Effector CD4-positive, alpha-beta T cell (primary cell): ENCODE measurements at places on chromosomes 16 and 17.

DNA sequence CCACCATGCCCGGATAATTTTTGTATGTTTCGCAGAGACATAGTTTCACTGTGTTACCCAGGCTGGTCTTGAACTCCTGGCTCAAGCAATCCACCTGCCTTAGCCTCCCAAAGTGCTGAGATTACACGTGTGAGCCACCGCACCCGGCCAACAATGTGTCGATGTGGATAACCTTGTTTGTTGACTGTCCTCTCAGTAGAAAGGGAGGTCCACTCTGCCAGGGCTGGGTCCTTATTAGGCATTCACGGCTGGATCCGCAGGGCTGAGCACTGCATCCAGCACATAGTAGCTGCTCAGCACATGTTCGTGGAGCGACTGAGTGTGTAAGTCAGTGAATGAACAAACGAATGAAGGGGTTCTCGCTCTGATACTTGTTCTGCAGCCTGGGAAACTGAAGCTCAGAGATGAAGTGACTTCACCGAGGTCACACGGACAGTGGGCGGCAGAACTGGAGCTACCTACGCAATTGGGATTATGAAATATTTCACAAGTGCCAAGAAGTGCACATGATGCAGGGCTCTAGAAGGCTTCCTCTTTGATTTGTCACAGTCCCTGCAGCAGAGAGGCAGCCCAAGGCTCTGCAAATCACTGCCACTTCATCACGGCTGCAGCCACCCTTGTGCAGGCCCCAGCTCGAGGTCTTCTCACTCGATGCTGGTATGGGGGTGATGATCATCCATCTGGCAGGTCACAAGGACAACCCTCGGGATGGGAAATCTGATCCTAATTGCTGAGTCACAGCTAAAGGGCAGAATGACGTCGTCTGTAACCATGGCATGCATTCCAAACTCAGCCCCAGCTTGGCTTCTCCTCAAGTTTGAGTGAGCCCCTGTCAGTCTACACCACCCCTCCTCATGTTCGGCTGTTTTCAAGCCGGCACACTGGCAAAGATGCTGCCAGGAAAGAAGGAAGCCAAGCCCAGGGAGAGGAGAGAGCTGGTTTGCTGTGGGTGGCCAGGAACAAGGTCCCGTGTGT, 28.0 kb upstream of the SNN start:
- DNase-seq: no peak

DNA sequence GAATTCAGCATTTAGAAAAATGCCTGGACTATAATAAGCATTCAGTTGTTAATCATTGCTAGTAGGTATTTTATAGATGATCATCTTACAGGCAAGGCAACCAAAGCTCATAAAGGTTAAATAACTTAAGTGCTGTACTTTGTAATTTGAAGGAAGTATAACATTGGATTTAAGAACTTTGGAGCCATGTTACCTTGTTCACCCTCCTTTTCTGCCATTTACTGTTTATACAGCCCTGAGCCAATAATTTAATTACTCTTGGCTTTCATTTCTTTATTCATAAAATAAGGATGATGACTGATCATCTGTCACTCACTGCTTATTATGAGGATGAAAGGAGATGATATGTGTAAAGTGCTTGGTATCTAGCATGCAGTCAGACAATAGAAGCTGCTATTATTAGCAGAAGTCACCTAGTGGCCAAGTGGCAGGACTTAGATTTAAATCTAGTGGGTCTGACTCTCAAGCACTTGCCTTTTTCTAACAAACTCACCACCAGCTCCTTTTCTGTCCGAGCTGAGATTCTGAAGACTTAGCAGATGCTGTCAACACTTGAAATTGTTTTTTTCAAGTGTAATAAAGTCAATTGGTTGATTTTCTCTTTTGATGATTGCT, 18.3 kb upstream of the DDX52 start:
- no peak for DNase-seq

DNA sequence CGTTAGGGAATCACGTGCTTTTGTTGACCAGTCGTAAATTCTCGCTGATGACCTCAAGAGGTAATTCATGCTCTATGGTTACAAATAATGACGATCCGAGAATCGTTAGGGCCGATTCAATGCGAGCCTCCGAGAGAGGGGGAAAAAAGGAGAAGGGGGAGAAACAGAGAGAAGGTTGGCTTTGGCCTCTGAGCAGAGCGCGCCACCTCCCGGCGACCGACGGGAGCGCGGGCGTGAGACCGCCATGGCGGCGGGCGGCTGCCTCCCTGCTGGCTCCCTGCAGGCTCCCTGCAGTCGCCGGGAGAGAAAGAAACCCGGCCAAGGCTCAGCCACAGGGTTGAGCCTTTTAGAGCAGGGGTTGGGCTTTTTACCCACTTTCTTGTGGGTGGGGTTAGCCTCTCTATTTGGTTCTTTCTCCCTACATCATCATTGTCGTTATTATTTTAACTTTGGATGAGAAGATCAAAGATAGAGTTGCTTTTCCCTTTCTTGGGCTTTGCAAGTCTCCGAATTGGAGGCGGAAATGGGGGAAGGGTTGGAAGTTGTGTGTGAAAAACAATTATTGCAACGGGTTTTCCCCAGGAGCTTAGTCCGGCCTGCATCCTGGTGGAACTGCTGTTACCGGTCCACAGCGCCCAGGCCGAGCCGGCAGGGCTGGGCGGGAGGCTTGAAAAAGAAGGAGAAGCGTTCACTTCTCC, 410 bp upstream of the HOXB5 start:
- peak; percentile 77 for DNase-seq

DNA sequence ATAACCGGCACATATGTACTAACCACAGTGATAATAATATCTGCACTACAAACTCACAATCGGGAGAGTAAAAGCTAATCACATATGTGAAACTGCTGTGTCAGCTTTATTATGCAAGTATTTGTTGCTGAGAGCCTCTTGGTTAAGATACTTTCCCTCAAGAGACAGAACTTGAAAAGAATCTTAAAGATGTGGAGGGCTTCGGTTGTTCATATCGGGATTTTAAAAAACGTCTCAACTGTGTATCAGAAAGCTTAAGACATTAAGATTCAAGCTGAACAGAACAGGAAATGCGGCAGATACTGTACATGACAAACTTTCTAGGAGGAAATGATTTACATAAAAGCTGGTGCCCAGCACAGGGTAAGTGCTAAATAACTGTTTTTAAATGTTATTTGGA, 27.5 kb upstream of the HLF start:
- no peak for DNase-seq

GRCh38 chr17:81082177-81083073, 47.5 kb downstream of the BAIAP2 start:
- DNase-seq: no peak

- no peak for DNase-seq
Measured at GRCh38 chr16:5917436-5918195, 820.0 kb upstream of the EEF2KMT start.

DNA sequence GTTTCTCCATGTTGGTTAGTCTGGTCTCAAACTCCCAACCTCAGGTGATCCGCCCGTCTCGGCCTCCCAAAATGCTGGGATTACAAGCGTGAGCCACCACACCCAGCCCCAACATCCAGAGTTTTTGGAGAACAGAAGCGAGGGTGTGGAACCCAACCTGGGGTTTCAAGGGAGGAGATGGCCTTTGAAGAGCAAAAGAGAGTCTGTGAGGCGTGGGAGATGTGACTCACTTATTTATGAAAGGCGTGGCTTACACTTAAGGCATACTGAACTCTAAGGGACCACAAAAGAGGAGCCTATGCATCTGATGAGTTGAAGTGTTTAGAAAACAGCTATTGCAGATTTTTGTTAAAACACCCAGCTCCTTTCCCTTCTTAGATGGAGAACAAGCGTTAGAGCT, 18.9 kb downstream of the ARSG start:
- peak; percentile 13 for DNase-seq

- no peak for DNase-seq
Measured at GRCh38 chr16:17459903-17460521, 10.7 kb downstream of the XYLT1 start.

- no peak for DNase-seq
Measured at GRCh38 chr17:17151055-17151454, 55.1 kb downstream of the PLD6 start.
